Prostate gland (tissue), 2 donors: ENCODE measurements at places on chromosomes 16 and 17. TPM values are rescaled to one million over a fixed set of nuclear protein-coding genes. Genes with fewer than 3 reads are reported as not detected.
A peak's percentile ranks its signal among the peaks of the same experiment; 100 is the strongest.

Gene CDRT15
- not detected for total RNA-seq

DNA sequence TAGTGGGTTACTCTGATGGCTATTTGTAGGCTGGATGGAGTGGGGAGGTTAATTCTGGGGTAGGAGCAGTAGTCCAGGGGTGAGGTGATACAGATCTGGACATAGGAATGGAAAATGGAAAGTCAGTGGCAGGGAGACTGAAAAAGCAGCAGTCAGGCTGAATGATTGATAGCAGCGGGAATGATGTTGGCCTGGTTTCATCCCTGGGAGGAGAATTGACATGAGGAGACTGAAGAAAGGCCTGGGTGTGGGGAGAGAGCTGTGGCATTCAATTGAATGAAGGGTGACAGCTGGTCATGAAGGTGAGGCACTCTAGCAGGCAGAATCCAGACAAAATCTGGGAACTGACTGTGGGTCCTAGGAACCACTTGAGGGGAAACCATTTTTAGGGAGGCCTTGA, 34.7 kb upstream of the CLEC18A start:
- H3K36me3 ChIP-seq = no peaks in the 10 kb centered on the region
- H3K4me3 ChIP-seq = no peak overlapping the region
- no peak for DNase-seq
- H3K27me3 ChIP-seq = no peaks in the 10 kb centered on the region
- H3K4me1 ChIP-seq = no peaks in the 10 kb centered on the region

GRCh38 chr16:20411055-20411454, 1.7 kb downstream of the ACSM5 start:
- no peak for DNase-seq
- H3K4me1 ChIP-seq = no peaks in the 10 kb centered on the region
- no peak overlapping the region for H3K4me3 ChIP-seq

GRCh38 chr16:82672676-82673075, 45.9 kb downstream of the CDH13 start:
- DNase-seq = no peak
- no peak overlapping the region for H3K4me3 ChIP-seq
- H3K27ac ChIP-seq = no peak overlapping the region
- no peaks in the 10 kb centered on the region for H3K4me1 ChIP-seq
- no peaks in the 10 kb centered on the region for H3K27me3 ChIP-seq

- no peaks in the 10 kb centered on the region for H3K36me3 ChIP-seq
- no peak for DNase-seq
- peaks cover under 1% of the 10 kb centered on the region for H3K4me1 ChIP-seq
These were observed 4.8 kb upstream of the RPL38 start for GRCh38 chr17:74198694-74199093.

DNA sequence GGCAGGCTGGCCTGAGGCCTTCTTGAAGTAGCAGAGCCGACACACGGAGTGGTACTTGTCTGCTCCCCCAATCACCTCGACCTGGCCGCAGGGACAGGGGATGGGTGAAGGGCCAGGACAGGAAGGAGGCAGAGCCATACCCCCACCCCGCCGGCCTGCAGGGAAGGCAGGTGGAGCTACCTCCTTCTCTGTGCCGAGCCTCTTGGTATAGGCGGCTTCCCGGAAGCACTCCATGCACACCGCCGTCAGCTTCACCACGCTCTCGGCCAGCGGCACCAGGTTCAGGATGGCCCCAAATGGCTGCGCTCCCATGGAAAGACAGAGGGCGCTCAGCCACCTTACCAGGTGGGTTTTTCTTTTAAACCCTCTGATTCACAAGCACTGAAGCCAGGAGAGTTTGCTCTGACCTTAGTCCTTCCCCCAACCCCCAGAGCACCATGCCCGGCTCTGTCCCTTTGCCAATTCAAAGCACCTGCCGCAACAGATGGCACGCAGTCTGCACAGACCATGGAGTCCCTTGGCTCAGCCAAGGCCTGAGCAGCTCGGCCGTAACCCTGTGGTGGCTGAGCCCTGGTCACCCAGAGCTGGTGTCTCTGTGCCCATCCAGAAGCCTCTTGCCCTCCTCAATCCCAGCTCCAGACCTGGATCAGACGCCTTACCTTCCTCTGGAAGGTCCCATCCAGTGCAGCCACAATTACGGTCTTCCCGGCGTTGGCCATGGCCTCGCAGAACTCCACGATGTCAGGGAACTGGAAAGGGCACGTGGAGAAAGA, 6.7 kb downstream of the SYNGR2 start:
- peaks cover 18% of the 10 kb centered on the region for H3K4me1 ChIP-seq
- H3K4me3 ChIP-seq = no peak overlapping the region
- H3K27me3 ChIP-seq = no peaks in the 10 kb centered on the region
- peak overlapping the region; percentile 95 for H3K27ac ChIP-seq
- DNase-seq = no peak
- peaks cover 6% of the 10 kb centered on the region for H3K36me3 ChIP-seq

DNA sequence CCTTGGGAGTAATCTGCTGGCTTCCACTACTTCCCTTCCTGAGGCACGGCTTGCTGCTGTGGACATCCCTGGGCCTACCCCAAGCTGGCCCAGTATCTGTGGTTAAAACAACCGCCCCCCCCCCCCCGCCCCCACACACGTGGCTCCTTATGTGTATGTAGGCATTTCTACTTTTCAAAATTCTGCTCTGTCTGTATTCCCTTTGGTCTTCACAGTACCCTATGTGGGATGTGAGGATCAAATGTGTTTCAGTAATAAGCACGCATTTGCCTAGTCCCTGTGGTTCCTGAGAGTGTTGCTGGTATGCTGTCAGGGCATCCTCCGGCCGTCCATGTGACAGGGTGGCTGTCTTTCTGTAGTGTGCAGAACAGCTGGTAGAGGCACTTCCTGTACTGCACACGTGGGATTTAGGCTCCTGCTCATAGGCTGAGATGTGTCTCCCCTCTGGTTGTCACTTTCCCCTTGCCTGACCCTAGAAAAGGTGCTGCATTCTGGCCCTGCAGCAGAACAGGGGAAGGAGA, 2.2 kb downstream of the NT5M start:
- H3K27me3 ChIP-seq = no peaks in the 10 kb centered on the region
- DNase-seq = no peak
- H3K27ac ChIP-seq = no peak overlapping the region
- no peak overlapping the region for H3K4me3 ChIP-seq
- H3K36me3 ChIP-seq = no peaks in the 10 kb centered on the region
